ENCODE measurements at places on chromosomes 1 and 21.

DNA sequence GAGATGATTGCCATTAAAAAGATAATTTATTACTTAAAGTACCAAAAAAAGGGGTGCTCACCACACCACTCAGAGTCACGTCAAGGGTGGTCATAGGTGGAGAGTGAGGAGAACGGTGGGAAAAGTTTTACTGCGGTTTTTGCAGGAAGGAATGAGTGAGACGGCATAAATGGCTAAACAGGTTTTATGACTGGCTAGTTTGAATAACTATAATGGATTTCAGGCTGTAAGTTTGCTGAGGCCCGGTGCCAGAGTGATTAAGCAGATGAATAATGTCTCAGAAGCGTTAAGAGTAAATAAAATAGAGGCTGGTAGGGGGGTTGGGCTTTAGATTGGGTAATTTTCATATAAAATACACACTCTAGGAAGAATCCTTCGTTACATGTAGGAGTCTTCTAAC, 1337.8 kb downstream of the AMY1C start:
- no peak for DNase-seq

- no peak for DNase-seq
These were observed 17.0 kb upstream of the LRRC8C start for GRCh38 chr1:89615676-89616598.

- no peak for DNase-seq
These were observed 28.7 kb downstream of the FMO2 start for GRCh38 chr1:171213559-171214454.

GRCh38 chr1:156552518-156552917, 19.8 kb downstream of the IQGAP3 start:
- DNase-seq: no peak

DNA sequence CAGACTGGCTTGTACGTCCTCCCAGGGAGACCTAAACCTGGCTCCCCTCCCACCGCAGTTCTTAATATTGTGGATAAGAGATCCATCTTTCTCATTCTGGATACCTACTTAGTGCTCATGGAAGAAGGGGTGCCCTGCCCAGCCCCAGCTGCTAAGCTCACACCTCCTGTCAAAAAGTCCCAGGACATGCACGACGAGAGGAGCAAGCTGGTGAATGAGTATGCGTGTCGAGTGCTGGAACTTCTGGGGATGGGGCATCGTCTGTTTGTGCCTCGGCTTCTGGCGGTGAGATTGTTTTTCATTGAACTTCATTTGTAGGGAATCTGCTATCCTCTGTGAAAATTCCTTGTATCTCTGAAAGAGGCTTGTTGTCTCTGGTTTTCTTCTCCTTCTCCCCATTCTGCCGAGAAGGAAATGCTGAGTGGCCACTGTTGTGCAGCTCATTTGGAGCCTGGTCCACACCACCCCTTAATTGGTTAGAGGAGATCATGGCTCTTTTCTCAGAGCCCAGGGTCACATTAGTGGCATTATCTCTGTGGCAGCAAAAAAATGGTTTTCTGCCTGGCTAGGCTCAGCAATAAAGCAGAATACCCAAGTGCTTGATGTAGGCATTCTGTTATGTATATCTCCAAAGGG, 199.4 kb upstream of the CACYBP start:
- no peak for DNase-seq

GRCh38 chr1:19436716-19437476, 48.4 kb downstream of the CAPZB start:
- no peak for DNase-seq

DNA sequence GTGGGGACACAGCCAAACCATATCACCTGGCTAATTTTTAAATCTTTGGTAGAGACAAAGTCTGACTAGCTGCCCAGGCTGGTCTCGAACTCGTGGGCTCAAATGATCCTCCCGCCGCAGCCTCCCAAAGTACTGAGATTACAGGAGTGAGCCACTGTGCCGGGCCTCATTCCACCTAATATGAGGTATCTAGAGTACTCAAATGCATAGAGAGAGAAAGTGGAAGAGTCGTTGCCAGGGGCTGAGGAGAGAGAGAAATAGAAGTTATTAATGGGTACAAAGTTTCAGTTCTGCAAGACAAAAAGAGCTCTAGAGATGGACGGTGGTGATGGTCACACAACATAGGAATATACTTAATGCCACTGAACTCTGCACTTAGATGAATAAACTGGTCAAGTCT, 119.6 kb downstream of the TOMM20 start:
- no peak for DNase-seq

DNA sequence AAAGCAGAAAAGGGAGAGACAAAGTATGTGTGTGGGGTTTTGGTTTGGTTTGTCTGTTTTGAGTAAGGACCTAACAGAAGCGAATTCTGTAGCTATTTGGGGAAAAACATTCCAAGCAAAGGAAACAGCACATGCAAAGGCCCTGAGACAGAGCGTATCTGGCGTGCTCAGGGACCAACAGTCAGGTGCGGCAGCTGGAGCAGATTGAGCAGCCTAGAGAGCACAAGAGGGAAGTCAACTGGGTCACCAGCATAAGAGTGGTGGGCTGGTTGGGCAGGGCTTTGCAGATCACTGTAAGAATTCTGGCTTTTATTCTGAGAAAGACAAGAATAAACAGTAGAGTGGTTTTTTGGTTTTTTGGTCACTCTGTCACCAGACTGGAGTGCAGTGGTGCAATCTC, 11.8 kb downstream of the TGFBR3 start:
- no peak for DNase-seq

DNA sequence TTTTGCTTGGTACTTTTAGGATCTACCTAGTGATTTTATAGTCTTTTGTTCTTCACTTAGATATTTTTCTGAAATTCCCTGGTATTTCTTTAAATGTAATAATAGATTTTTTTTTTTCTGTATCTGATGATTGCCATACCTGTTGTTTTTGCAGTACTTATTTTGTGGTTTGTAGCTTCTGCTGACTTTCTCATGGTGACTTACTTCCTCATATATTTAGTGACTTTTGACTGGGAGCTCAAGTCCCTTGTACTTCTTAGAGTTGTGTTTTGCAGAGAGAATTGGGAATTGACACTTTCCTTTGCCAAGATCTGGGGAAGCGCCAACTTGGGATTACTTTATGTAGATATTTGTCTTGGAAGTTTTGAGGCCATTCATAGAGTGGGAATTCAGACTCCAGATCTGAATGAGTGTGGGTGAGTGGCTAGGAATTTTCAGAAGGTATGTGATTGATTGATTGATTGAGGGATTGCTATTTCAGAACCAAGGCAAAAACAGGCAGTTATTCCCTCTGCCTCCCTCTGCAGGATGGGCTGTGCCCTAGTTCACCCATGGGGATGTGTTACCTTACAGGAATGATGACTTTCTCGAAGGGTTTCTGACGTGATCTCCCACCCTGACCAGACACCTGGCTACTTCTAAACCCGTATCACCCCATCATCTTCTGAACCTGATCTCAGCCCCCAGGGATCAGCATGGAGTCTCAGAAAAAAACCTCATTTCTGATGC, 219.5 kb downstream of the URB2 start:
- no peak for DNase-seq

DNA sequence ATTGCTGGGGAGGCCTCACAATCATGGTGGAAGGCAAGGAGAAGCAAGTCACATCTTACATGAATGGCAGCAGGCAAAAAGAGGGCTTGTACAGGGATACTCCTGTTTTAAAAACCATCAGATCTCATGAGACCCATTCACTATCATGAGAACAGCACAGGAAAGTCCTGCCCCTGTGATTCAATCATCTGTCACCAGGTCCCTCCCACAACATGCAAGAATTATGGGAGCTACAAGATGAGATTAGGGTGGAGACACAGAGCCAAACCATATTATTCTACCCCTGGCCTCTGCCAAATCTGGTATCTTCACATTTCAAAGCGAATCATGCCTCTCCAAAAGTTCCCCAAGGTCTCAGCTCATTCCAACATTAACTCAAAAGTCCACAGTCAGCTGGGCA, 11.1 kb upstream of the MIA3 start:
- no peak for DNase-seq

GRCh38 chr1:54404939-54405897, 976 bp downstream of the SSBP3 start:
- DNase-seq: no peak

- no peak for DNase-seq
These were observed 285.3 kb upstream of the C1orf105 start for GRCh38 chr1:172135076-172135672.

- DNase-seq: no peak
These were observed 11.6 kb upstream of the MRPS14 start for GRCh38 chr1:175034775-175035174.

Measured in effector memory CD8-positive, alpha-beta T cell (primary cell).